IPS-NIHi11 (cell line): ENCODE measurements at places on chromosomes 5 and 9.

DNA sequence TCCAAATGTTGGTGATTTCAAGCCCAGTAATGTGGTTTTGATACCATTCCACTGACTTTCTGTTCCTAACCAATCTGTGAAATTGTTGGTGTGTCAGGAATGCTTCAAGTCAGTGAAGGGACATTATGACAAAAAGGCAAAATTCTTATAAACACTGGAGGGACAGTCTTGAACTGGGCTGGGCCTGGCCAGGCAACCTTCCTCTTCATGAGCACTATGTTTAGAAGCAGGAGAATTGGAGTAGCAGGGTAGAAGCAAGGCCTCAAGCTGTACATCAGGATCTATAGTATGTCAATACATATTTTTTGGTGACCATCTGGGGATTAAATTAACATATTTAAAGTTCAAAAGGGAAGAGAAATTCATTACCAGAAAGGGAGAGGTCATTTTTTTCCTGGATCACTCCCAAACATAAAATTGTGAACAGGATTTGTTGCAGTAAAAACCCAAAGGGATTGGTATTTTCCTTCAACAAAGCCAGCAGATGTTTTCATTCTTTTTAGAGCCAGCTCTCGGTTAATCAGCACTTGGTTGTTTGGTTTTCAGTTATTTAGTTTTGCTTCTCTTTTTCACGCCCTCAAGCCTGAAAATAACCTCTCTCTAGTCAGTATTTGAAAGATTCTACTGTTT, 77.9 kb upstream of the PIK3R1 start:
- DNase-seq, result no peak

DNA sequence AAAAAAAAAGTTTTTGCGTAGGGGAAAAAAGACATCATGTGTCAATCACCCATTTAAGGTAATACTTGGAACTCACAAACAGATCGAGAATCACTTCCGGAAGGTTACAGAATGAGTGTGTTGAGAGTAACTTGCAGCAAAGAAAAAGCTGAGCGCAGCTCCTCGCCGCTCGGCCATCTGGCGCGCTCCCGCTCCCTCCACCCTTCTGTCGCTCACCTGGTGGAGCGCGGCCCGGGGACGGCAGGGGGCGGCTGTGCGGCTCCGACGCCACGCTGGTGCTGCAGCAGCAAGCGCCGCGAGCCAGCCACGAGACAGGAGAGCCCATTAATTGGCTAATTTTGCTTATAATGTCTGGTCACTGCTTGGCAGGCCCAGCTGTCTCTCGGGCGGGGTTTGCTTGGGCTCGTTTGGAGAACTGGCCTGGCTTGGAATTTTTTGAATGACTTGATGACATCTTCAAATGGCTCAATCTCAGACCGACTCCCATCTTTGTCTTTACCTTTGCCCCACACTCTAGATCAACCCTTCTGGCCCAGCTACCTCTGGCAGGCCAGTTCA, 601.8 kb downstream of the CCDC171 start:
- peak; percentile 83 for DNase-seq

DNA sequence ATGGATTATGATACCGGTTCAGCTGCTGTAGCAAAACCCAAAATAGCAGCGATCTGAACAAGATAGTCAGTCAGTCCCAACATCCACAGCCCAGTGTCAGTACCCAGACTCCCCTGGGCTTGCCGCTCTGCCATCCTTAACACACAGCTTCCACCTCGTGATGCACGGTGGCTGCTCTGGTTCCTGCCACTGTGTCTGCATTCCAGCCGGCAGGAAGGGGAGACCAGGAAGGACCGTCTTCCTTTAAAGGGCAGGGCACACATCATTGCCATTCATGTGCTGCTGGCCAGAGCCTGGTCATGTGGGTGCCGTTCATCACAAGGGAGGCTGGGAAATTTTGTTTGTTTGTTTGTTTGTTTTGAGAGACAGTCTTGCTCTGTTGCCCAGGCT, 131.0 kb upstream of the IER5L start:
- no peak for DNase-seq

GRCh38 chr5:167623354-167623753, 668.1 kb upstream of the WWC1 start:
- DNase-seq, result no peak

- DNase-seq, result no peak
These were observed 188.2 kb downstream of the PAX5 start for GRCh38 chr9:36845844-36846243.
